ENCODE measurements at places on chromosomes 7 and 10.

DNA sequence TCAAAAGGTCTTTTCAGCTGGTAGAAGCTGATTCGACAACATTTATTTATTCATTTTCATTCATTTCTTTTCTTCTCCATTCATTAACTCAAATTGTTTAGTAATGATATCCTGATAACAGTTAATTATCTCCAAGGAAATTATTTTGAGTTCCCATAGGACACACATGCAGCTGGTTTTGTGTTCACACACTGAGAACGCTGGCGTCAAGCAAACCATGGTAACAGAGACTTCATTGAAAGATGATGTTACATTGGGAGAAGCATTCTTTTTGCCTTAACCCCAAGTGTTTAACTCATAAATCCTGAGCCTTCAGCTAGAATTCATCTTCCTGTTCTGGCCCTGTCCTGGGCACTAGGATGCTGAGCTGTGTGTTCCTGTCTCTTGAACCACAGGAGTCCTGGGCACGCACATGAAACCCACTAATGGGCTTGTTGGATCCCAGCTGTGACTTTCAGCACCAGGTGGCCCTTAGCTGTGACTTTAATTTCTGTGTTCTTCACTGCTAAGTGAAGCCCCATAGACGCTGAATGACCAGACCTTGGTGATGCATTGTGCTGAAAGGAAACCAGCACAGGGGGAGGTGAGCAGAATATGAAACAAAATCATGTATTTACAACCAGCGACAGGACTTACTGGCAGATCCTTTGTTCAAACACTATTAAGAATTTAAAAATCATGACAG is 121.5 kb upstream of the PRSS58 start:
- DNase-seq = no peak

DNA sequence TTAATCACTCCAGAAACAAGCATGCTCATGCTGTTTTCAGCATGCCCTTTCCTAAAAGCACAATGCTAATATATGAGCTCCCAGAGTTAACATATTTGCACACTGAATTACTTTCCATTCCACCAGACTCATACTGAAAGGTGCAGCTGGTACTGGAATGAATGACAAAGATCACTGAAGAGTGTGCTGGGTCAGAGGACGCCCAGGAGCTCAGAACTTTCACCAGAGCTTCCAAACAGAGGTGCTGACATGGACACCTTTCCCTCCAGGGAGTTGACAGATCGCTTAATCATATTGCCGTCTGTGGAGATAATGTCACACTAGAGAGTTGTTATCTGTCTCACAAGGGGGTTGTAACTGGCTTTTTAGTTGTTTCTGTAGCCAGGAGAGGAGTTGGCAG is 292.9 kb downstream of the LHFPL3 start:
- no peak for DNase-seq

DNA sequence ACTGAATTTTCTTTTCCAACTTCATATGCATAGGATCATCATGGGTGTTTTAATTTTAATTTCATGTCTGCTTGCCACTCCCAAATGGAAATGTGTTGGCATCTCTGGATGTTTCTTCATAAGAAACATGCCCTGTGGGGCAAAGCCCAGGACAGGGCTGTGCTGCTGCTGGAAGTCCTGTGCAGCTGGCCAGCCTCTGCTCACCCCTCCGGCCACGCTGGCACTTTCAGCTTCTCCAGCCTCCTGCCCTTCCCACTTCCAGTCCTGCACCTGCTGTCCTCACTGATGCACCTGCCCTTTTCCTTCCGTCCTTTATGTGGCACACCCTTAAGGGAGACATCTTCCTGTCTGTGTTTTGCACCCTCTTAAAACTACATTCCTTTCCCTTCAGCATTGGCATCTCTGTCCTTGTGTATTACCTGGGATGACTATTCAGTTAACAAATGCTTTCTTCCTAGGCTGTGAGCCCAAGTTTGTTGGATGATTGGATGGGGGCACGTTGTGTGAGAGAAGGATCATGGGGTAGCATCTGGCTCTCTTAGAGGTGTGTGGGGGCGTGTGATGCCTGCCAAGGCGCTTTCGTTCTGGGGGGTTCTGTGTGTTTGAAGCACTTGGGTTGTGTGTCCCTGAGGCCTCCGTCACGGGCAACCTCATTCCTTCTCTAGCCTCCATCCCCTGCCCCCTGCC is 56.8 kb downstream of the TCF7L2 start:
- no peak for DNase-seq

GRCh38 chr7:2723138-2723850 is 35.3 kb downstream of the AMZ1 start:
- no peak for DNase-seq

GRCh38 chr7:48387932-48388331 is 216.7 kb downstream of the ABCA13 start:
- no peak for DNase-seq

GRCh38 chr7:93146472-93147141 is 1.6 kb downstream of the SAMD9L start:
- DNase-seq = no peak

- no peak for DNase-seq
Observed at GRCh38 chr10:70444744-70445143, 3.3 kb upstream of the NODAL start.

All from stimulated activated CD8-positive, alpha-beta memory T cell treated with anti-CD3 and anti-CD28 coated beads, Interleukin-7, amount 100 ng/mL, for 1 hour (primary cell).